ENCODE measurements at places on chromosomes 4 and X.

GRCh38 chr4:38236003-38236402 is 275.8 kb downstream of the PTTG2 start:
- DNase-seq = no peak

DNA sequence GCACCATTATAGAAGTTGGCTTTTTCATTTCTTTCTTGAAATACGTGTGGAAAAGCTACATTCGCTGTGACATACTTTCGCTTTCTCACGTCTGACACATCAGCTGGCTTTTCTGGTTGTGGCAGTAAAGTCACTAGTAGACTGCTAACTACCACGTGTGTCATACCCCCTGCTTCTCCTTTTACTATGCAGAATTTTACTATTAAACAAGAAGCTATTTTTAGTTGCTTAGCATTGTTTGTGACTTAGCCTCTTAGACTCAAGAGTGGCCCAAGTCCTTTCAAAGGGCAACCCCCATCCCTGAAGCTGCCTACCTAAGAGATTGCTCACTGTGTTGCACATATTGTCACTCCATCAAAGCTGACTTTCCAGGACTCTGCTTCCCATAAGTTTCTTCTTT is 2.1 kb upstream of the IL2 start:
- DNase-seq = peak; percentile 22

DNA sequence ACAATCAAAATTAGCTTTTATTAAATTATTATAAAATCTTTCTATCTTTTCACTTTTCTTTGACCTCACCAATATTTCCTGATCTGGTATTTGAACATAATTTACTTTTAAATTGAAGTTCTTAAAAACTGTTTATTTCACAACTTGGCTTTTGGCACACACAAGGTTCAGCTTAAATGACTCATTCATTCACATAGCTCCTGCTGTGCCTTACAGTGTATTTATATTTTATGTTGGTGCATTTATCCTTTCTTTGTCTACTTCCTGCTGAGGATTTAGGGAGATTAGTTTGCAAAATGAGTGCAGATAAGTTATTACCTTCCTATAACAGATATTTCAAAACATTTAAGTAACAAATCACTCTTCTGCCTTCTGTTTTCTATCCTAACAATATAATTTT is 430.6 kb downstream of the DTHD1 start:
- no peak for DNase-seq

GRCh38 chr4:17081179-17081578 is 182.7 kb upstream of the LDB2 start:
- no peak for DNase-seq

- DNase-seq = no peak
These were observed 11.5 kb downstream of the DNAJB14 start for GRCh38 chr4:99934891-99935290.

- DNase-seq = no peak
These were observed 54.4 kb upstream of the HGFAC start for GRCh38 chr4:3387154-3387942.

- DNase-seq = no peak
These were observed 119.4 kb downstream of the AKAP4 start for GRCh38 chrX:50081282-50081889.

DNA sequence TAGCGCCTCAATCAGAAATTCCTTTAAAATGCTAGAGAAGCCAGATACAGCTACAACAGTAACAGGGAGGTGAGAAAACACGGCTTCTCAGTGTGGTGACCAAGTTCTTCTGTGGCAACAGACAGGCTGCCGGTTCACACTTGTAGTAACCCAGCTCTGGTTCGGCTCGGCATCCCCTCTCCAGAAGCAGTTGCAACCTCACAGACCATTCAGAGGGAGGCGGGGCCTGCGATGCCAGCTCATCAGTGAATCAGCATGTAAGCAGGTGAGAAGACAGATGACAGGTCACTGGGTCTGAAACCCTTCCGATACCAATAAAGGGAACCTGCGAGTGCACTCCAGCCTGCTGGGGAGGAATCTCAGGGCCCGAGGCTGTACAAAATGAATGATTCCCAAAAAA is 251.0 kb downstream of the KCNIP4 start:
- no peak for DNase-seq

- DNase-seq = no peak
These were observed 17.7 kb downstream of the SEL1L3 start for GRCh38 chr4:25844961-25845712.

GRCh38 chrX:68807818-68808217 is 21.0 kb upstream of the EFNB1 start:
- no peak for DNase-seq

- DNase-seq = no peak
These were observed 342.9 kb downstream of the CFAP299 start for GRCh38 chr4:80678413-80678812.

DNA sequence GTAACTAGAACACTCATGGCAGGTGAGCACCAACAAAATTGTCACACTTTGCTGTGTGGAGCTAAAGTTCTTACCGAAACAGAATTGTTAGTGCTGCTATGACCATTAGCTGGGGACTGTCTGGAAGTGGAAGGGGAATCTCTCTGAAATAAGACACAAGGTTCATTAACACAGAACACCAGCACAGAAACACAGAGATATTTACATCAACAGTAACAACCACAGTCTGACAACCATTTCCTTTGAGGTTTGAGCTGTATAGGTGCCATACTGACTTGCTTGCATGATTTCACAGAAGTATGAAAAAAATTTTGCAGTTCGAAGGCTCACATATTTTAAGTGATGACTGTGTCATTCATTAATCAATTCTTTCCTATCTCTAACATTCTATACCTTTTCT is 109.8 kb downstream of the NYX start:
- no peak for DNase-seq

Data from activated T-cell treated with anti-CD3 and anti-CD28 coated beads for 48 hours (primary cell).